ENCODE measurements at places on chromosomes 7 and 10. TPM values are rescaled to one million over a fixed set of nuclear protein-coding genes. Genes with fewer than 3 reads are reported as not detected.

The TRIM73 gene
- total RNA-seq: 0.14 TPM

DNA sequence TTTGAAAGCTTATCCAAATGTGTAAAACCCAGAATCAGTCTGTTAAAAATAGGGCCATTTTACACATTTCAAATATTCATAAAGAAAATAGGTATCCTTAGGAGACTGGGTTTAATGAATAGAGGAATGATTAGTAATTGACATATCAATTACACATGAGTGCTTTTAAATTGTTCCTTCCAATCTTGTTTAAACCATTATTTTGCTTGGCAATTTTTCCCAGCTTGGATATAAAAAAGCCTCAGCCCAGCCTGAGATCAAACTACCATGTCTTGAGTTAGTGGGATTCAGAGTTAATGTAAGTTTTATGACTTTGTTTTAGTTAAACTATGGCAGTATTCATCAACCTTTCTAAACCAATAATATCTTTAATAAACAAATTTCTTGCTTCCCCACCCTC lies 28.3 kb downstream of the PARP12 start:
- no peak for DNase-seq

- DNase-seq: no peak
Observed at GRCh38 chr7:151833691-151834090, 43.2 kb downstream of the PRKAG2 start.

DNA sequence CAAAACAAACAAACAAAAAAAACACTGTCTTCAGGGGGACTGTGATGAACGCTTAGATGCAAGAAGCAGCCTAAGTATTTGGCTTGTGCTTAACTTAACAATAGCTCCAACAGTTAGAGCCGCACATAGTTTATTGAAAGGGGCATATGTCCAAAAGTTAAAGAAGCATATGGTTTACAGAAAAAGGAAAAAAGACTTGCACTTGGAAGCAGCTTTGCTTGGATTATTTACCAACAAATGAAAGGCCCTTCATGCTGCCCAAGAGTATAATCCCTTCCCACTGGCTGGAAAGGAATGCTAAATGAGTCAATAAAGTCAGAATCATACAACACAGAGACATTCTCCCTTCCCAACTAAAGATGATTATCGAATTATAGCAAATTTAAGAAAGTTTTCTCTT lies 77.9 kb downstream of the GLI3 start:
- DNase-seq: no peak

GRCh38 chr7:1042492-1042833 lies 1.9 kb upstream of the GPR146 start:
- no peak for DNase-seq

DNA sequence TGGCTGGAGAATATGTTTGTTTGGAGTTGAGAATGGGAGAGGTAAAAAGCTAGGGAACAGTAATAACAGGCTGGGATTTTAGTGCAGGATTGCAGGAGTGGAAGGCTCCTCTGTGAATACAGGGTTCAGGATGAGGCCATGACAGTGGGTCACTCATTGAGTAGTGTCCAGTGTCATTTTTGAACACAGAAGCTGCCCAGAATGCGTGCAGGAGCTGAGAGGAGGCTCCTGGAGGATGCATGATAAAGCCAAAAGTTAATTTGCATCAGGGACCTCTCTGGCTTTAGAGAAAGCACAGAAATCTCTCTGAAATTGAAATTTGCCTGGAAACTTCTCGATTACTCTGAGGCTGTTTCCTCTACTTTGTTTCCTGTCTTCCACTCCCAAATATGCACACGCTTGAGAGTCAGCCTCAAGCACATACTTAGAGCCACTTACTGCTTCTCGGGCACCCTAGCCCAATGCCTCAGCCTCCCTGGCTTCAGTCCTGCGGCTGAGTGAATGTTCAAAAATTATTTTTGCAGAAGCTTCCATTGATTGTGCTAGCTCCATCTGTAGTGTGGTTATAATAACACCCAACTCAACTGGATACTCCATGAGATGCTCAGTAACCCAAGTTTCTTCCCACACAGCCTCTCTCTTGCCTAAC lies 1.8 kb upstream of the GALNT17 start:
- no peak for DNase-seq

Data from epithelial cell of proximal tubule (primary cell).